ENCODE measurements at places on chromosomes 1 and 21.

- DNase-seq = peak; percentile 89
Observed at GRCh38 chr1:145996433-145997015, at the start of gene TXNIP. Gene TXNIP (minus strand): TSS chr1:145996579. CDS start chr1:145996266, 313 bp downstream.

GRCh38 chr1:29719253-29719652, 482.9 kb downstream of the PTPRU start:
- no peak for DNase-seq

DNA sequence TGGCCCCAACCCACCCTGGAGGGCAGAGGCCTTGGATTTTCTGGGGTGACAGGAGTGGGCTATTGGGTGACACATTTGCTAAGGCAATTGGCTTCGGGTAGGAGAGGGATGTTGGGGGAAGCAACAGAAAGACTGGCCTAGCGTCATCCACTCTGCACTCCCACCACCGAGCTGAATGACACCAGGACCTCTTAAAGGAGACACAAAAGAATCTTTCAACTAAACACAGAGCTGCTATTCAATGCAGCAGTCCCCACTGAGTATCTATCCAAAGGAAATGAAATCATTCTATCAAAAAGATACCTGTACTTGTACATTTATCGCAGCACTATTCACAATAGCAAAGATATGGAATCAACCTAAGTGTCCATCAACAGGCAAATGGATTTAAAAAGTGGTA, 6.2 kb downstream of the TFF2 start:
- DNase-seq = no peak

DNA sequence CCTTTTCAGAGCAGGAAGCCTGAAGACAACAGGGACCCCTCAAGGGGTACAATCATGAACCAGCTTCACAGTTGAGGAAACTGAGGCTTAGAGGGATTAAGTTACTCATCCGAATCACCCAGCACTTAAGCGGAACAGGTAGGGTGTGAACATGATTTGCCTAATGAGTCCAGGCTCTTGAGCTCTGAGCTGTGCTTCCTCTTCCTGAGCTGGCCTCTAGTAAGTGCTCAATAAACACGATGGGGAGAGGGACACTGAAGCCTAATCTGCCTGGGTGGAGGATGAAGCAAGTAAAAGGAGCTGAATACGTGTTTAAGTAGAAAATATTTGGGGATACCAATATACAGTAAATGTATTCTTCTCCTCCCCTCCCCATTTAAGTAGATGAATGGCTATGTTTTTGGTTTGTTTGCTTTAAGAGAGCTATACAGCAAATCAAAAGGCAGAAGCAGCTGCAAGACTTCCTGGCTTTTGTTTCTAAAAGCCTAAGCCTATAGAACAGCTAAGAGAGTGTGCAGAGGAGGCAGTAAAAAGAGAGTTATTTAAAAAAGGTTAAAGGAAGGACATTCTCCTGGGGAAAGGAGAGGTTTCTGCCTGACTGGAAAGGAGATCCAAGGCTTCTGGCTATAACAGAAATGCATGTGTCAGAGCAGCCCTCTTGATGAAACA, 20.5 kb downstream of the STPG1 start:
- DNase-seq = no peak

DNA sequence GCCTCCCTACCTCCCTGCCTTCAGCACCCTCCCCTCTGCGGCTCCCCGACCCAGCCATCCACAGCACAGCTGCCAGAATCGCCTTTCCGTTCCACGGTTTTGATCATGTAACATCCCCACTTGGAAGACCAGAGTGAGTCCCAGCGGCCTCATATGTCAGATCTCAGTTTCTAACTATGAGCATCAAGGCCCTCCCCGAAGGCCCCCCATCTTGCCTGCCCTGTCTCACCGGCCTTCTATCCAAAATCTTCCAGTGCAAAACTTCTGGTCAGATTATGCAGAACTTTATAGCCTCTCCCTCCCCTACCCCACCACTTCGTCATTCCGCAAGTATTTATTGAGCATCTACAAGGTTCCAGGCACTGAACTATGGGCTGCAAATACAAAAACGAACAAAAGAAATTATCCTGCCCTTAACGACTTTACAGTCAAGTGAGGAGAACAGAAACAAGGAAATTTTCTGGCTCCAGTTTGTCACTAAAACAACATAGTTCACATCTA, 20.3 kb upstream of the LMX1A start:
- DNase-seq = no peak

GRCh38 chr1:78009836-78010235, 5.1 kb downstream of the DNAJB4 start:
- no peak for DNase-seq

DNA sequence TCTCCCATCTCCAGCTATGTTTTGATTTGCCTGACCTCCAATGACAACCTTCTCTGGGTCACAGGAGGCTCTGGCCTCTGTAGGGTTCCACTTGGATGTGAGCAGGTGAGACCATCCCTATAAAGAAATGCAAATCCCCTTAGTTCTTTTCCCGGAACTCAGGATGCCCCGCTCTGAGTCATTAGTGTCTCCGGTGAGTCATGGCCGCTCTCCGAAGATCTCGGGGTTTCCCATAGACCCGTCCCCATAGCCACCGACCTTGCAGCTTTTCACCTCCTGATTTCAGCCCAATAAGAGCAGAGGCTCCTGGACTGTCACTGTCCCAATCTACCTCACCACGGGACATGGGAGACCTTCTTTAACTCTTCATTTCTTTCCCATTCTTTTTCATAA, 98.2 kb downstream of the PGBD5 start:
- DNase-seq = peak; percentile 5

- DNase-seq = no peak
Observed at GRCh38 chr1:157119448-157119847, 18.7 kb downstream of the ETV3 start.

- no peak for DNase-seq
Observed at GRCh38 chr1:109503935-109504334, 5.6 kb downstream of the AMIGO1 start.

- DNase-seq = no peak
Observed at GRCh38 chr1:110513511-110513910, 5.5 kb downstream of the KCNA10 start.

DNA sequence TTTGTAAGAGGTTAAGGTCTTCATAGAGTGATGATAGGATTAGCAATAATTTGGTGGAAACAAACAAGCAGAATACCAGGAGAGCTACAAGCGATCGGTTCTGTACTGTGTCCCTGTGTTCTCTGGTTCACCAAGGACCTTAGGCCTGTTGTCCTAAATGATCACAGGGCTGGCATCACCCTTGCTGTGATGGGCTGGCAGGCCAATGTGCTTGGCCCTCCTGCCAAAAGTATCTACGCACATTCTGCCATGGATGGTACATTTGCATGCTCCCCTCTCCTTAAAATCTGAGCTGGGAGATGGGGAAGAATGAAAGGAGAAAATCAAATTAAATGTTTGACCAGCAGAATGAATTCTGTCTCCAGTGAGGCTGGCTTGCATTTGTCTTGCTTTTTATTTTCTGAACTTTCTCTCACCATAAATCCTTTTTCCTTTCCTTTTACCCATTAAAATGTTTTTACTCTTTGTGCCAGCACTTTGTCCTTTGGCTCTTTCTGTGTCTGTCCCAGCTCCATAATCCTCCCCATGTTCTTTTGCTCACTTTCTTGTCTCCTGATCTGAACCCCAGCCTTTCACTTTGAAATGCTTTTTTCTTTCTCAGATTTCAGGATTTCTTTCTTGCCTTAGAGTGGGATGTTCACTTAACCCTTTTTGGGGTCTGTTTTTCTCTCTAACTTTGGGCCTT, 51.7 kb downstream of the PBX1 start:
- no peak for DNase-seq

GRCh38 chr1:54229281-54229891, 29.4 kb downstream of the MRPL37 start:
- DNase-seq = no peak

GRCh38 chr1:43577655-43578542, 47.2 kb downstream of the PTPRF start:
- DNase-seq = no peak

GRCh38 chr1:84918726-84919336, 25.8 kb upstream of the LPAR3 start:
- no peak for DNase-seq

GRCh38 chr1:44077421-44077820, 41.2 kb upstream of the KLF17 start:
- DNase-seq = no peak

GRCh38 chr1:168005529-168005928, 68.7 kb upstream of the MPC2 start:
- DNase-seq = no peak

- no peak for DNase-seq
Observed at GRCh38 chr1:230082211-230082610, 15.2 kb downstream of the GALNT2 start.

DNA sequence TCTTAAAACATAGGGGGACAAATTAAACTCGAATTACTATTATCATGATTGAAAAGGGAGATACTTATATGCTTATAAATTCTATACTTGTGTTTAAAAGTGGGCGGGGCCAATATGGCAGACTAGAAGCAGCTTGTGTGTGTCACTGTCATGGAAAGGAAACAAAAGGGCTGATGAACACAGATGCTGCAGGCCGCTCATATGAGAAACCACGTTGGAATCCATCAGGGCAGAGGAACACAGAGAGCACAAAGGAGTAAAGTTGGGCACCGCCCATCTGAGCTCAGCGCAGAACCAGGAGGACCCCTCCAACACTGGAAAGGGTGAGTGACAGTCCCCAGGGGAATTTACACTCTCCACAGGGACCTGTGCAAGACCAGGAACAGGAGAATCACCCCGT, 107.0 kb downstream of the SLC5A9 start:
- DNase-seq = no peak

- DNase-seq = no peak
Observed at GRCh38 chr1:36524359-36525062, 41.8 kb upstream of the CSF3R start.

- no peak for DNase-seq
Observed at GRCh38 chr1:229716704-229717103, 90.7 kb downstream of the URB2 start.

DNA sequence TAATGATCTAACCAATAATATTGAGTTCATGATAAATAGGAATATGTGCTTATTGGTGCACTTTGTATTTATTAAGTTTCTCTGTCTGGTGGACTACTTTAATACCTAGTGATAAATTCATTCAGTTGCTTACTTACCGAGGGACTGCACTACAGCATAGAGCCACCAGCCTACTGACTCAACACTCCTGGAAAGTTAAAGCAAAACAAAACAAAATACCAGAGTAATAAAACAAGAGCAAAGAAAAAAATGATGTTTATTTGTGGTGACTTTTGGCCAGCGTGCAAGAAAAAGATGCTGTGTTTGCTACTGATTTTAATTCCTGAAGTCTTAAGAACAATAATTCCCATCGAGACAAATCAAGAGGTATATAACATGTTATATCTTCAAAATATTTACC, 586.3 kb downstream of the PLA2G4A start:
- no peak for DNase-seq

DNA sequence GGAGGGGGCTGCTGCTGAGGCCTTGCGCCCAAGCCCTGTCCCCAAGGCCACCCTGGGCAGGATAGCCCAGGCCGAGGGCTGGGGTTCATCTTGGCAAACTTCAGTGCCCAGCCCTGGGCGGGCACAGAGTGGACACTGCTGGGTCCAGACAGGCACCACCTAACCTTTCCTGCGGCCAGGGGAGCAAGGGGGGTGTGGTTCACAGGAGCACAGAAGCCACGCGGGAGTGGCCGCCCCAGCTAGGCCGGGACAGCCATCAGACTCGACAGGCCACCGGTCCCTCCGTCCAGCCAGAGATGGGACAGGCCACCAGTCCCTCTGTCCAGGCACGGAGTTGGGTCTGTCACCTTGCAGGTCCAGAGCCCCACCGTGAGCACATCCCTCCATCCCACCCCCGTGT, 28.9 kb downstream of the ARHGEF16 start:
- no peak for DNase-seq

DNA sequence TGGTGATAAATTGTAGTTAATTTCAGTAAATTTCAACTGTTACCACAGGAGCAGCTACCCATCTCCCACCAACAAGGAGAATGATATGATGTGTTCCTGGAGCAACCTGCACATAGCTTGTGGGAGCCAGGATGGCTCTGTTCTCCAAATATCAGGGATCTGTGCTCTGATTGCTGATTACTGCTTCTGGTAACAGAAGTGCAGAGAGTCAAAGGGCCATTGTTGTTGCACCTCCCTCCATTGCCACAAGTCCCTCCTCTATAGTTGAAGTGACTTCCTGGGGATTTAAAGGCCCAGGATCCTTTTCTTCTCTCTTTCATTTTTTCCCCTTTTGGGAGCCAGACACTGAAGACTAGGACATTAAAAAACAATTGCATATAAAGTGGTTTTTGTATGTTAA, 51.6 kb upstream of the HPDL start:
- no peak for DNase-seq

GRCh38 chr1:186195377-186195931, 179.6 kb downstream of the TPR start:
- no peak for DNase-seq

GRCh38 chr1:44609768-44610526, 64.3 kb downstream of the TMEM53 start:
- no peak for DNase-seq

DNA sequence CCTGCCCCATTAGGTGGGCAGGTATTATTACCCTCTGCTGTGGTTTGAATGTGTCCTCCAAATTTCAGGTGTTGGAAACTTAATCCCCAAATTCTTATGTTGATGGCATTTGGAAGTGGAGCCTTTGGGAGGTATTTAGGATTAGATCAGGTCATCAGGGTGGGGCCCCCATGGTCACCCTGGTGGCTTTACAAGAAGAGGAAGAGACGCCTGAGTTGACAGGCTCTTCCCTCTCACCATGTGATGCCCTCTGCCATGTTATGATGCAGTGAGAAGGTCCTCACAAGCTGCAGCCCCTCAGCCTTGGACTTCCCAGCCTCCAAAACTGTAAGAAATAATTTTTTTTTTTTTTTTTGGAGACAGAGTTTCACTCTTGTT, 8.8 kb upstream of the THEMIS2 start:
- no peak for DNase-seq

GRCh38 chr1:153444078-153444477, 16.4 kb downstream of the S100A7 start:
- DNase-seq = no peak

DNA sequence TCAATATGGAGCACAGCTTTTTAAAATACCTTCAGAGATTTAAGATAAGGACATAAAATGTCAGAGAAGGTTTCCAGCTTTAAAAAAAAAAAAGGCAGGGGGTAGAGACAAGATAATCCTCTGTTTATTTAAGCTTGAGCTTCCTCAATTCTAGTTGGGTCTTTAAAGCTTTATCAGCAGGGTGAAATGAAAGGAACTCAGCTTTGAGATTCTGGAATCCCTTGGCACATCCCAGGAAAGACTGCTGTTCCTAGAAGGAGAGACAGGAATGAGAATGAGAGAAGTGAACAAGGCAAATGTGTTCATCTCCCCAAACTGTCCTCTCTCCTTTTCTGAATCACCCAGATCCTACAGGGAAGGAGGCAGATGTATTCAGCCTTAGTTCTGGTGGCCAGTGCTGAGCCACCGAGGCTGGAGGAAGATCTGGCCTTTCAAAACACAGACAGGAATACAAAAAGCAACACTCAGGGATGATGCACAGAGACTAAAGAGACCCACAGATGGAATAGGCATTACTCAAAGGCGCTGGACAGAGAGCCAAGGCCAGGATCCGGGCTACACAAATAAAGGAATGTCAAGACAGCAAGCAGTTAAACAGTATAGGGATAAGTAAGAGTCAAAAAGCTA, 385.8 kb upstream of the DUSP10 start:
- DNase-seq = no peak

- no peak for DNase-seq
Observed at GRCh38 chr21:36288651-36289243, 31.2 kb upstream of the MORC3 start.

GRCh38 chr1:107532318-107532717, 391.5 kb downstream of the NTNG1 start:
- DNase-seq = no peak

- no peak for DNase-seq
Observed at GRCh38 chr1:230831771-230832170, 36.5 kb downstream of the C1orf198 start.
